ENCODE measurements at places on chromosomes 3 and 15. TPM values are rescaled to one million over a fixed set of nuclear protein-coding genes. Genes with fewer than 3 reads are reported as not detected.

CRABP1 gene
- total RNA-seq: 9.9 TPM

EPHA6 gene
- total RNA-seq: 51.0 TPM

WDR72 gene
- 0.54 TPM for total RNA-seq

MUC20 gene
- 4.3 TPM for total RNA-seq

EMC7 gene
- total RNA-seq: 16.3 TPM

MRPL3 gene
- 86.5 TPM for total RNA-seq

DNA sequence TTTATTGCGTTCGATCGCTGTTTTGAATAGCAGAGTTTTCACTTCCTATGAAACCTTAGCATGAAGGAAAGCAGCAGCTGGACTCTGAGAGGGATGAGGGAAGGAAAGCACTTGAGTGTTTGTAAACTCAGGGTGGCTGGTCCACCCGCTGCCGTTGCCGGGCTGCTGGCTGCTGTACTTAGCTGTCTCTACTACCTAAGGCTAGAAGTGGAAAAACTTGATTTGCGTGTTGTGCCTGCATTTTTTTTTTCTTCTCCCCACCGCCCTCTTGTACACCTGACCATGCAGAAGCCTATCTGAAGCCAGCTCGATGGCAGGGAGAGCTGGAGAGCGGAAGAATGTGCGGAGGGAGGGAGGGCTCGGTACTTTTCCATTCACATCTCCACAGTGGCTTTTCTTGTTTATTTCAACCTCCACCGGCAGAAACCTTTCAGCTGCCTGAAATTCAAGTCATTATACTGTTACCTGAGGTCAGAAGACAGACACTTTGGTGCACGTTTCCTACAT, 4.8 kb upstream of the BCL6 start:
- no peak for DNase-seq

GRCh38 chr15:99409097-99409473, 156.7 kb upstream of the MEF2A start:
- DNase-seq: peak; percentile 66

- no peak for DNase-seq
Measured at GRCh38 chr15:99131441-99132023, 26.7 kb downstream of the SYNM start.

DNA sequence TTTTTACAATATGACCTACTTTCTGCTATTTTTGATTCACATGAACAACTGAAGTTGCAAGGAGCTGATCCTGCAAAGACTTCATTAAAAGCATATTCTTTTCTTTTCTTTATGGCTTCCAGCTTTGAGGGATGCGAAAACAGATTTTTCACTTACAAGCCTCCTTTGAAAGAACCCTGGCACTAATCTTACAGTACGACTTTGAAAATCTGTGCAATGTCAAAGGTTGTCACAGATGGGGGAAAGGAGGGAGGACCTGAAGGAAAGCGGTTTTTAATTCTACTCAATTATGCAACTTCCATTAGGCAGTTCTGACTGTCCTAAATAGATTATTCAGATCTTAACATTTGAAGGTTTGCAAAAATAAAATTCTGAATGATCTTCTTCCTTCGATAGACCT, 130.5 kb downstream of the TNIK start:
- no peak for DNase-seq

GRCh38 chr15:73601451-73602445, 31.4 kb downstream of the NPTN start:
- DNase-seq: peak; percentile 63

- no peak for DNase-seq
Measured at GRCh38 chr3:114333180-114333922, 39.5 kb downstream of the TIGIT start.

DNA sequence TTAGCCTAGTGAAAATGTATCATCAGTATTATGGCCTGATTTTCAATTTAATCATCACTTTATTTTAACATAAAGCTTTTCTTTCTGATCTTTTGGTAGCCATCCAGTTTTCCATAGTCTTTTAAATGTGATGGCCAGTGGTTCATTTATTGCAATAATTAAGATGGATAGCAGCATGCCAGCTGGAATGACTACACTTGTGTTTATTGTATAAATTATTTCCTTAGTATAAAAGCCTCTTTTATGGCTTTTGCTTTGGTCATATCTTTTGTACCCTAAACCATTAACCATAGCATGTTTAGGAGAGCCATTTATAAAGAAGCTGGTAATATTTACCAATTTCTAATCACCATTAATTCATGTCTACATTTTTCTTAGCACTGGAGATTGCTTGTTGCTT, 31.7 kb downstream of the ALCAM start:
- DNase-seq: no peak

DNA sequence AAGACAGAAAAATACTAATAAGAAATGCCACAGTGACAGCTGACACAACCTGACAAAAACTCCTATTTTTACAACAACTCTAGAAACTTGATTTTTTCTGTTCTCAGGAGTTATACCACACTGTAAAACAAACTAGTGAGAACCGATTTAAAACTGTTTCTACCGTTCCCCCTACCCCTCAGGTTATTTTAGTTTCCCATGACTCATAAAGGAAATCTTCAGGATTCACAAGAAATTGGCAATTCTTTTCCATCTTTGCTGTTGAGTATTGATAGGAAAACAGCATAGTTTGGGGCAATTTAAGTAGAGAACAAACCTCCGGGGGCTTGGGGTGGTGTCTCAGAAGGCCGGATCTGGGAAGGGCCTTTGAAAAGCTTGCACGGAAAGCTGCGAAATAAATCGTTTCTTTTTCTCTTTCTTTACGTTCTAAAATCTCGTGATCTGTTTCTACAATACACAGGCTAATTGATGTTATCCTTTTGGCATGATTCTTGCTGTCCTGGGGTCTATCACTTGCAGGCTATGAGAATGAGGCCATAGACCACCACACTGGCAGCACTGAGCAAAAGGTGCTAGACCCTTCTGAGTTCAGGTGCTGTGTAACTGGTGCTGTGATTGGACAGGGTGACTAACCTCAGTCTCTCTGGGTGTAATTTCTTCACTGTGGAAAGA, 89.3 kb downstream of the LPP start:
- DNase-seq: no peak

DNA sequence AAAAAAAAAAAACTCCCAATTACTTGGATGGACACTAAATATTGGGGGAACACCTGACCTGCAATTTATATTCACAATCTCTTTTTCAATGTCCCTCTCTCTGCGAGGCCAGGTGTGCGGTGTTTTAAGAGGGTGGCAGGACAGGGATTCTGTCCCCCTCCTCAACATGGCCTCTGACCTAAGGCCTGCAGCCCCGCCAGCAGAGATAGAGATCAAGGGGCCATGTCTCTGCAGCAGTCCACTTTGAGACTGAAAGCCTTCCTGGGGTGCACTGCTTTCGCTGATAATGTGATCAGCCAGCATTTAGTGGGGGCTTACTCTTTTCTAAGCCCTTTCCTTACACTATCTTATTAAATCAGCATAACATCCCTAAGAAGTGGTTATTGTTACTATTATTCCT, 419.9 kb downstream of the OCA2 start:
- no peak for DNase-seq

GRCh38 chr3:127720161-127720823, 47.5 kb downstream of the ABTB1 start:
- DNase-seq: no peak

GRCh38 chr15:47983533-47983932, 137.3 kb upstream of the SLC24A5 start:
- DNase-seq: no peak

DNA sequence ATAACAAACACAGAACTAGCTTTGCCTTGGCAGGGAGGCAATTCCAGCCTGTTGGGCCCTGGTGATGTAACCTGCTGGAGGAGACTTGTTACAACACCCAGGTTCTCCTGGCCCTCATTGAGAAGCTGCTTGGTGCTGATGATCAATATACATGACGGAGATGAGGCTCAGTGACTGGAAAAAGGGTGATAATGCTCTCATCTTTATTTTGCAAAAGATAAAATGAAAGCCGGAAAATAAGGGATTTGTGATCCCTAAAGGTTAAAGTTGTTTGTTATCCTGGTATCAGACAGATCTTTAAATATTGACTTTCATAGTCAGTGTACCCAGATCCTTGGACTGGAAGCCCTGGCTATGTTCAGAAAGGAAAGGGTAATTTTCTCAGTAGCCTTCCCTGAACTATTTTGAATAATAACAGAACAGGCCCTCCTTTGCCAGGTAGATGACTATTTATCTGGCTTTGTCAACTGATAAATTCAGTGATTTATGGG, 118.9 kb upstream of the MEIS2 start:
- DNase-seq: no peak

DNA sequence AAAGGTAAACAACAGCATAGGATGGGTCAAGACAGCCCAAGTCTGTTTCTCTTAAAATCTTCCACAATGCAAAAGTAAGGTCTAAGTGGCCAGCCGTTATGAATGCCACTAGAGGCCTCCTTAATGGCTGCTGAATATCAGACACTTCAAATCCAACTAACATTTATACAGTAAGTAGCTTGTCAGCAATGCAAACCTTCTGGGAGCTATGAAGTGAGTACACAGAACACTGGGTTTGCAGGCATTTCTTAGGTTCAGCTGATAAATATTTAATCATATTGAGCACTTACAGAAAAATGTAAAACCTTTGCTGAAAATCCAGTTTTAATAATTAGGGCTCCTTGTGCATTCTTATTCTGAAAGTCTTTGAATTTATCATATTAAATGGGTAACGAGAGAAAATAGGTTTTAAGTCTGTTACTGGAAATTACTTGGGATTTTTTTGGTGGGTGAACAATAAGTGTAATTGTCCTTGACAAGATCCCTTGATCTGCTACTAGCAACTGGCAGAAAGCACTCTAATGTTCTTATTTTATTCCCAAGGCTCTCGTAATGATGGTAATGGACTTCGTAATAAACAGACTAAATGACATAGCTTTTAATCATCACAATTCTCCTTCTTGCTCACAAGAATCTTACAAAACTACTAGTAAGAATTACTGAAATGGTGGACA, 141.7 kb upstream of the GPR149 start:
- no peak for DNase-seq

Measured in cerebellum (tissue), 4 donors.